ENCODE measurements at places on chromosomes 11 and 22. TPM values are rescaled to one million over a fixed set of nuclear protein-coding genes. Genes with fewer than 3 reads are reported as not detected.

- no peak for DNase-seq
Measured at GRCh38 chr22:42371099-42371498, 61.1 kb downstream of the NFAM1 start.

DNA sequence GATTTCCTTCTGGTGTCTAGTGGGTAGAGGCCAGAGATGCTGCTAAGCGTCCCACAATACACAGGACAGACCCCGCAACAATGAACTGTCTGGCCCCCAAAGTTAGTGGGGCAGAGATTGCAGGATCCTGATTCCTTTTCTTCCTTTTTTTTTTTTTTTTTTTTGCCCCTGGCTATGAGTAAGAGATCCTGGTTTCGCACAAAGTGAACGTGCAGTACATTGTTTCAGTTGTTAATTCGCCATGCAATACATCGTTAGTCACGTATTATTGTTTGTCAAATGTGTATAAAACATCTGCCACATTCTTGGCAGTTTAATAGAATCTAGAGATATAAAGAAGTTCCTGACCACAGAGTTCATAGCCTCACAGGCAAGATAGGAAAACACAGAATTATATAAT, 20.2 kb downstream of the ST3GAL4 start:
- DNase-seq: peak; percentile 59

- DNase-seq: no peak
Measured at GRCh38 chr22:44313385-44314006, 745 bp upstream of the SHISAL1 start.

DNA sequence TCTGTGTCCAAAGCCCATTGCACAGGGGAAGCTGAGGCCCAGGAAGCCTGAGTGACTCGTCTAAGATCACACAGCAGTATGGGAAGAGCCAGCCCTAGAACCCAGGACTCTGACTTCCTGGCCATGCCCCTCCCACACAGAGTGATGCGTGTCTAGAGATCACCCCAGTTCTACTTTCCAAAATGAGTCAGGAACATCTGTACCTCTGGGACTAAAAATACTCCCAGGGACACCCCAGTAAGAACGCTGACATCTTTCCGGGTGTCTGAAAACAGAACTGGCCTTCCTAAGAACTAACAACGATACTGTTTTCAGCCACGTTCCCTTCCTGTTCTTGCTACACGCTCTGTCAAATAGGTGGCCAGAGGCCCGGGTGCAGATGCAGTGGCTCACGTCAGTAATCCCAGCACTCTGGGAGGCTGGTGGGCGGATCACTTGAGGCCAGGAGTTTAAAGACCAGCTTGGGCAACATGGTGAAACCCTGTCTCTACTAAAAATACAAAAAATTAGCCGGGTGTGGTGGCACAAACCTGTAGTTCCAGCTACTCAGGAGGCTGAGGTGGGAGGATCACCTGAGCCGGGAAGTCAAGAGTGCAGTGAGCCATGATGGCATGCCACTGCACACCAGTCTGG, 21.7 kb upstream of the PDGFB start:
- DNase-seq: no peak

The GNG3 gene
- total RNA-seq: not detected
